ENCODE measurements at places on chromosomes 5 and 9.

- DNase-seq: no peak
Measured at GRCh38 chr5:6253846-6254245, 124.5 kb downstream of the MED10 start.

DNA sequence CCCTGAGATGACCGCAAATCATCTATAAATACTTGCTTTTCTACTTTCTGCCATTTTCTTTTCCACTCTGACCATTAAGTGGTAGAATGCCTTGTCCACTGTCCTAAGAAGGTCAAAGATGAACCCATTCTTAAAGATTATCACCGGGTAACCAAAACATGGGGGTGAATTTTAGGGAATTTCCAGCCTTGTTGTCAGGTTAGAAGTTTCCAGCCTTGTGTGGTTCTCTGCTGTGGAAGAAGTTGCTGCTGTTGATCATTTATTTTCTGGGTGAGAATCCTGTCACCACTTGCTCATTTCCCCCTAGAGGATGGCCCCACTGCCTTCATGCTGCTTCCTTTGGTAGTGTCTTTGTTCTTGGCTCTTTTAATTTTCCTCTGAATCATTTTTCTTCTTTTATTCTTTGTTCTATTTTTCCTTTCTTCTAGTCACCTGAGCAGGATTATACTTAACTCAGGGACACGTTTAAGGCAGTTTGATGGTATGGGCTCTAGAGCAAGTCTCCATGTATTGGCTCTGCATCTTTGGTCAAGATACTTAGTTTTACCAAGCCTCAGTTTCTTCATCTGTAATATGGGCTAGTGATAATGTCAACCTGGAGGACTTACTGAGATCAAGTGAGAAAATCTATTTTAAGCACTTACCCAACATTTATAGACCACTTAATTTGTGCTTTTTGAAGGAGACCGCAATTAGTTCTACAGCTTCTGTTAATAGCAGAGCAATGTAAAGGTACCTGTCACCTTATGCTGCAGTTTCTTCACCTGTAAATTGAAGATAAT is 266.2 kb downstream of the ARHGAP26 start:
- peak; percentile 19 for DNase-seq

DNA sequence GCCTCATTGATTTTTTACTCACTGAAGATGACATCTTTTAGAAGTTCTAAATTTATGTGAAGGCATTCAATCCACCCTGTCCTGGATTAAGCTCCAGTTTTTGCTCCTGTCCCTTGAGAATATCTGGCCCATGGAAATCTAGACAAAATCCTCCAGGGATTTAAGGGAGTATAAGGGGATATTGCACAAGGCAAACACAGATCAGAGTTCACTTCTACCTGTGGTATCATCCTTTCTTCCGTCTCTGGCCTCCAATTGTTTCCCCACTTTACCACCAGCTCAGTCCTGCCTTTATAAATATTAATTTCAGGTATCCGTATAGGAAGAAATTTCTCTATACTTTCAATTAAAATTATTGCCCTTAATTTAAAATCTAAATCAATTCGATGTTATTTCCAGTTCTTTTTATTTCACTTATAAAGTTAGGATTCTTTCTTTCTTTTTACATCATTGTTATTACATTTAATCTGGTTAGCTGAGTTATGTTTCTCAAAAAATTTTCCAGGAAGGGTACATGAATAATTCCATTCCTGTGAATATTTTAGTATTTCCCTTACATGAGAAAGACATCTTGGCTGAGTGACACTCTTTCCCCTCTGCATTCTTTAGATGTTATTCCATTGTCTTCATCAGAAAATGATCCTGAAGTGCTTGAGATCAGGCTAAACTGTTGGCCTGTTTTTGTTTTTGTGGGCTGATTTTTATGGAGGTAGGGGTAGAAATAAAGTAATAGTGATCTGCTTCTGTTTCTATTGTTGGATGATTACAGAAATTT is 194.3 kb upstream of the MAP3K1 start:
- no peak for DNase-seq

DNA sequence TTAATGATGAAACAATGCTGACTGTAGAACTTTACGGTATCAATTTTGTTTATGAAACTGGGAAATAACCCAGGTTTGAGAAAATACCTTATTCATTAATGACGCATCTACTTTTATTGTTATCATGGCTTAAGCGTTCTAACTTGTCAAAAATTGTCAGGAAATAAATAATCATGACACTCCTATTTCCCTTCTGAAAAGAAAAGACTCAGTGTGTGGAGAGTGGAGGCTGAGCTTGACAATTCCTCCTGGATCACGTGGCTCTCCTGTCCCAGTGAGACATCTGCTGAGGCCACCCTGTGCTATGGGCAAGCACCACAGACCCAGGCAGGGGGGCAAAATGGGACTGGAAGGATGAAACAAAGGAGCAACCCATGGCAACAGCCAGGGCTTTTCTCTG is 466.4 kb downstream of the ZNF608 start:
- DNase-seq: no peak

GRCh38 chr5:108556441-108557145 is 174.7 kb upstream of the FBXL17 start:
- DNase-seq: no peak

DNA sequence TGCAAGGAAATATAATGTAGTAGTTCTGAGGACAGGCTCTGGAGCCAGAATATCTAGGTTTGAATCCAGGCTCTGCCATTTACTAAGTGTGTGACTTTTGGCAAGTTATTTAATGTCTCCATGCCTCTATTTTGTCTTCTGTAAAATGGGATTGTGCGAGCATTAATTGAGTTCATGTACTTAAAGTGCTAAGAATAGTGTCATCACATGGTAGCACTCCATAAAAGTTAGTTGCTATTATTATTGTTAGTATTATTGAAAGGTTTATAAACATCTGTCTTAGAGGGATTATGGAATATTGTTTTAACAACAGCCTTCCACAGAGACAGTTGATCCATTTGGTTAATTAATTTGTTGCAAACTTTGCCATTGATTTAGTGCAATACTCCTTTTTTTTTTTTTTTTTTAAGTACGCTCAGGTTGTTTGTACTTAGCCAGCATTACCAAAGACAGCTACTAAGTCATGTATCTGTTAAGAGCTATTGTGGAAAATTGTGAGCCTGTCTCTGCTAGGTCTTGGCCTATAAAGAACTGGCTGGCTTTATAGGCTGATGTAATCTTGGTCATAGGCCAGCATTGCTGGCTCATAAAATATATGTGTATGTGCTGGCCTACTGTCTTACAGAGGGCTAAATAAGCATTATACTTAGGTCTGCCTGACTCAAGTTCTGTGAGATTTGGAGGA is 174.7 kb downstream of the WDR70 start:
- DNase-seq: no peak

DNA sequence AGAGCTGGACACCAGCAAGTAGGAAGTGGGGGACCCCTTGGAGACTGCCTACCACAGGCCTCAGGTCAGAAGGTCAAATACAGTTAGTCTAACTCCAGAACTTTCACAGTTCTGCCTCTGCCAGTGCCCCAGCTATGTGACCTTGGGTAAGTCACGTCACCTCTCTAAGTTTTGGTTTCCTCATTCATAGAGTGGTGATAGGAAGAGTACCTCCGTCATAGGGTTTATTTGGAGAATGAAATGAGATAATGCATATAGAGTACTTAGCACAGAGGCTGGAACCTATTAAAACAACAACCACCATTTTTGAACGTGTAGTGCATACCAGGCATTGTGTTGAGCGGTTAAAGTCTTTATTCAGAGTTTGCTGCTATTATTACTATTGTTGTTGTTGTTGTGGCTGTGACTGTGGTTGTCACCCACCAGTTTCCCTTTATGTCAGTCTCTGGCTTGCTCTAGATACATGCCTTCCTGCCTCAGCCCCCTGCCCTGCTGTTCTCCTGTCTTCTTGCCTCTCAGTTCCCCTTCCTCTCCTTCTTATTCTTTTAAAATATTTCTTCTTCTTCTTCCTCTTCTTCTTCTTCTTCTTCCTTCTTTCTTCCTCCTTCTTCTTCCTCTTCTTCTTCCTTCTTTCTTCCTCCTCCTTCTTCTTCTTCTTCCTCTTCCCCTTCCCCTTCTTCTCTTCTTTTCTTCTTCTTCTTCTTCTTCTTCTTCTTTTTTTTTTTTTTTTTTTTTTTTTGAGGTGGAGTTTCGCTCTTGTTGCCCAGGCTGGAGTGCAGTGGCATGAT is 67.8 kb downstream of the RALGPS1 start:
- no peak for DNase-seq

- DNase-seq: no peak
Measured at GRCh38 chr5:173825215-173825865, 62.8 kb upstream of the CPEB4 start.

- no peak for DNase-seq
Measured at GRCh38 chr5:61256474-61256873, 75.6 kb upstream of the ZSWIM6 start.

DNA sequence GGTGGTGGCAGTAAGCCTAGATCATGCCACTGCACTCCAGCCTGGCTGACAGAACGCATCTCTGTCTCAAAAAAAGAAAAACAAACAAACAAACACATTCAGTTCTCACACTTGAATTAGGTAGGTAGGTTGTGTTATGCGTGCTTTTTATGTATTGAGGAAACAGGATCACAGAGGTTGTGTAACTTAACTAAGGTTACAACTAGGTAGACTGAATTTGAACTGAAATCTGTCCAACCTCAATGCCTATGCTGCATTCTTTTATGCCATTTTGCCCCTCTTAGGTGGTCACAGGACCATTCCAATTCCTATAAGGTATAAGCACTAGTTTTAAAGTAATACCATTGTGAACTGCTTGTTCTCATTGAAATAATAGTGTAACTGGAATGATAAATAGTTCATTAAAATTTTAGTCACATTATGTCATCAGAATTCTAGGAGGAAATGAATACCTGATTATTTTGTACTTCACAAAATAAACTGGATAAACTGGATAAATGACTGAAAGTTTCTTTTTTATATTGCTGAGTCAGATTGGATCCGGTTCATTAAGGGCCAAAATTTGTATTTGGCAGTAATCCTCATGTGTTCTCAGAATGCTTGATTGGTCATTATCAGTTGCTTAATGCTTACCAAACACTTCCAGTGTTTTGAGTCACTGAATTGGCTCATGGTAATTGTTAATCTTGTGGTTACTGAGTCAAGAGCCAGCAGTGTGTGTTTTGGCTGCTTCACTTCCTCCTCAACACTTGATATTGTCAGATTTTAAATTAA is 7.1 kb downstream of the UBAP1 start:
- peak; percentile 92 for DNase-seq

DNA sequence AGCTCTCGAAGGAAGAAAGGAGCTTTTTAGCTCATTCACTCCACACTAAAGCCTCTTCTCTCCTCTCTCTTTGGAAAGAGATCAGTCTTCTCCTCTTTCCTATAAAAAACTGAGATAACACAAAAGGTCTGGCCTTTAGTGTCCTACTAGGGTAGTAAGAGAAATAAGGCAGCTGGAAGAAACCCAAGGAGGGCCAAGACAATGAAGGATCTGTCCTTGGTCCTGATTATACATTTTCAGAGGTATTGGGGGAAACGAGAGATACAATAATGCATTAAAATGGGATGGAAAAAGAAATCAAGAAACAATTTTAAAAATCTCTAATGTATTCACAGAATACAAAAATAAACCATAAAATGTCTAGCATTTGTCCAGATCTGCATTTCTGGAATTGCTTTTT is 184.0 kb downstream of the SLF1 start:
- DNase-seq: no peak

DNA sequence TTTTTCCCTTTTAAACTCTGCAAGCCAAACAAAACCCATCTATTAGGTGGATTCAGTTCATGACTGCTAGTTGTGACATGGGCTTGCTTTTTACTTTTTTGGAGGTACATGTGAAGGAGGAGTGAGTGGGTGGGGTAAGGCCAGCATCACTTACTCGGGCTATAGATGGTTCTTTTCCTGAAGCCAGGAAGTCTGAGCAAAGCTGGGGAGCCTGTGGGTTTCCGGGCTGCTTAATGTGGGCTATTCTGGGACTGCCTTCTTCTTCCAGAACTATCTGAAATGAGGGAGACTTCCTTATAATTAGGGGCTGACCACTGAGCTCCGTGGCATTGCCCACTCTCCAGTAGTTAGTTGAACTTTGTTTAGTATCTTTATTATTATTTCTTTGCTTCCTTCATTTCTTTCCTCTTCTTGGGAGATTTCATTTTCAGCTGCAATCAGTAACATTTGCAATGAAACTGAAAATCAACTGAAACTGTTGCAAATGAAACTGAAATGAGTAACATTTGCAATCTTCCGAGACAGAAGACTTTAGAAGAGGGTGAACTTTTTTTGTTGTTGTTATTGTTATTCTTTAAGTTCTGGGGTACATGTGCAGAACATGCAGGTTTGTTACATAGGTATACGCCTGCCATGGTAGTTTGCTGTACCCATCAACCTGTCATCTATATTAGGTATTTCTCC is 204.9 kb downstream of the LRRC70 start:
- peak; percentile 38 for DNase-seq

DNA sequence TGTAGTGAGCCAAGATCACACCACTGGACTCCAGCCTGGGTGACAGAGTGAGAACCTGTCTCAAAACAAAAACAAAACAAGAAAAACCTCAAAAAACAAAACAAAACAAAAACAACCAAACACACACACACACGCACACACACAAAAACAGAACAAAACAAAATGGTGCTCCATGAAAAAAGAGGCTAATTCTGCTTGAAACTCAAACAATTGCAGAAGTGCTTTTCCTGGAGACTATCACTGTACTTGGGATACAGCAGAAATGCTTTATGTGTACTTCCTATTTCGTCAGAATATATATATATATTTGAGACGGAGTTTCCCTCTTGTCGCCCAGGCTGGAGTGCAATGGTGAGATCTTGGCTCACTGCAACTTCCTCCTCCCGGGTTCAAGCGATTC is 49.9 kb upstream of the HSPA9 start:
- peak; percentile 71 for DNase-seq

DNA sequence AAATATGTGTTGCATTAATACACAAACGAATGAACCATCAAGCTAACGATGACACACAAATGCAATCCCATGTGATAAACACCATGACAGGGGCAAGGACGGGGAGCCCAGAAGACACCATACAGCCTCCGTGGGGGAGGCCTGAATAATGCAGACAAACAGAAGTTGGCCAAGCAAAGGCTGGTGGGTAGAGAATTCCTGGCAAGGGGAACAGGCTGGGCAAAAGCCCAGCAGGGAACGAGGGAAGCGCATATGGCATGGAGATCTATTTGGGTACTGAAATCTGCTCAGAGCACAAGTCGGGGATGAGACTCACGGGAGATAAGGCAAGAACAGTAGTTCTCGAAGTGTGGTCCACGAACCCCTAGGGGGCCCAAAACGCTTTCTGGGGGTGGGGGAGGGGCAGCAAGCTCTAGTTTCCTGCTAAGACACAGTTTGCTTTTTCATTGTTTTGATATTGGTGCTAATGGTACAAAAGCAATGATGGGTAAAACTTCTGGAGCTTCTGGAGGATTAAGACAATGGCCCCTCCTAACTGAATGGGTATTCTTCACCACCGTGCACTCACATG is 42.9 kb upstream of the FBXW11 start:
- DNase-seq: no peak

DNA sequence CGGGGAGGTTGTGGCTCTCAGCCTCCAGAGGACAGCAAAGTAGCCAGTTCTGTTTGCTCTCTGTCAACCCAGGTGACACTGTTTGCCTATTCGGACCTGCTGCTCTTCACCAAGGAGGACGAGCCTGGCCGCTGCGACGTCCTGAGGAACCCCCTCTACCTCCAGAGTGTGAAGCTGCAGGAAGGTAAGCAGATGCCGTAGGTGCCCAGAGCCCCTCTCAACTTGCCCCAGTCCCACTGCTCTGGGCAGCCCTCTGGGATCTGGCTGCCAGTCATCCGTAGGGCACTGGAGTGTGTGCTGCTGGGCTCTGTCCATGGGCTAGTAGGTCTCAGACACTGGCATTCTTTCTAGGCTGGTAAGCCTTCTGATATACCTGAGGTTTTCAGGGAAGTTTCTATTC is 59.3 kb downstream of the RGS3 start:
- DNase-seq: no peak
